ENCODE measurements at places on chromosomes 2 and 18.

DNA sequence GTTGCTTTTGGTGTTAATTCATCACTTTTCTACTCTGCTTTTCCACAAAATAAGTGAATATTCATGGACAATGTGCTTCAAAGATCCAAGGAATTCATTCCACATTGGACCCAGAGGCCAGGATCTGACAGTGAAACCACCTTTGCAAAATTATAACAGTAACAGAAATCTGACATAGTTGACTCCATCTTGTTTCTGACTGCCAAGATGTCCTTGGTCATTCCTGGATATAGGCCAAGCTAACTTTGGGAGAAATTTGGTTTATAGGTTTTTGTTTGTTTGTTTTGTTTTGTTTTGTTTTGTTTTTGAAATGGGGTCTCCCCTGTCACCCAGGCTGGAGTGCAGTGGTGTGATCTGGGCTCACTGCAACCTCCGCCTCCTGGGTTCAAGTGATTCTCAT is 10.3 kb downstream of the MPPE1 start:
- no peak for DNase-seq

DNA sequence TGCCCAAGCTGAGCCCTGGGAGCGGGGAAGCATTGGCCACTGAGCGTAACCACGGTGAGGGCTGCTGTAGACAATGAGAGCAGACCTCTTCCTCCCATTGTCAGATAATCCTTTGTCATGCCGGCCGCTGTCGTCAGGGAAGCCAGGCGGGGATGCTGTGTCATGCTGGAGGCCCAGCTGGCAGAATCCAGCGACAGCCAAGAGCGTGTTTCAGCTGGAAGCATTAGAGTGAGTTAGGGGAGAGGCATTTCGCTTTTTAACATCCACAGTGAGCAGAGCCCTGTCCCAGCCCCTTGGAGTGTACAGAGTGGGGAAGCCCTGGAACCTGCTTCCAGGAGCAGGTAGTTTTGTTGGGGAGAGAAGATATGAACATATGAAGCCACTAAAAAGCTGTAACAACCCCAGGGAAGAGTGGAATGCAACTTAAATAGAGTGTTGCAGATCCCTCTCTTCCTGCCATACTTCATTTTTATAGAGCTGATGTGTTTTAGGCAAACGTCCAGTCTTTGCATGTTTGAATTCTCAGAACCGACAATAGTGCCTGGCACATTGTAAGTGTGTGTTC is 7.0 kb downstream of the CTIF start:
- peak; percentile 88 for DNase-seq

- peak; percentile 69 for DNase-seq
Measured at GRCh38 chr18:69161383-69162028, 239.2 kb upstream of the DOK6 start.

DNA sequence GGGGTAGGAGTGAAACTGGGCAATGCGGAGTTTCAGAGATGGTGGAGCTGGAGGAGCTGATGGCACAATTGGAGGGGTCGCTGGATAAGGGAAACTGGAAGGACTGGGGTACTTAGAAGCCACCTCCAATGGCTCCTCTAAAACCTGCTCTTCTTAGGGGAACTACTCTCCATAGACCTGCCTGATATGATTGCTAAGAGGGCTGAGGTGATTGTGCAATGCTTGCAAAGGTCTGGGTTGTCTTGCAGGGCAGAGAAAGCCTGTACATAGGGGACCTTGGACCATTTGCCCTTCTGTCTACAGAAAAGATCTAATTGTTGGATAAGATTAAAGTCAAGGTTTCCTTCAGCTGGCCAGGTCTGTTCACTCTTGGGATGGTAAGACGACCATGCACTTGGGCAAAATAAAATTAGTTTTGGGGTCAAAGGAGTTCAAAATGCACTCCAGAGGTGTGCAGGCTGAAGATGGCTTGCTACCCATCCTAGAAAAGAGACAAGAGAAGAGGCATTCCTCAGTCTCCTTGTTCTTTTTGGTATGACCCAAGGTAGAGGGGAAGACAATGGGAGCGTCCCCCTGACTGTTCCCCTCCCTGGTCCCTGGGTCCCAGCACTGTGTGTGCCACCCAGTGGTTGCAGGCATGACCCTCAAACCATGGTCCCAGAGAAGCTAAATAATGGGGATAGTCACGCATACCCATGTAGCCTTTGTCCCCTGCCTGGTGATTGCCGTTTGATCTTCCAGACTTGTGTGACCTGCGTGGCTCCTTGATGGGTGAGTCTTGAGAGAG is 41.1 kb downstream of the STK17B start:
- no peak for DNase-seq

DNA sequence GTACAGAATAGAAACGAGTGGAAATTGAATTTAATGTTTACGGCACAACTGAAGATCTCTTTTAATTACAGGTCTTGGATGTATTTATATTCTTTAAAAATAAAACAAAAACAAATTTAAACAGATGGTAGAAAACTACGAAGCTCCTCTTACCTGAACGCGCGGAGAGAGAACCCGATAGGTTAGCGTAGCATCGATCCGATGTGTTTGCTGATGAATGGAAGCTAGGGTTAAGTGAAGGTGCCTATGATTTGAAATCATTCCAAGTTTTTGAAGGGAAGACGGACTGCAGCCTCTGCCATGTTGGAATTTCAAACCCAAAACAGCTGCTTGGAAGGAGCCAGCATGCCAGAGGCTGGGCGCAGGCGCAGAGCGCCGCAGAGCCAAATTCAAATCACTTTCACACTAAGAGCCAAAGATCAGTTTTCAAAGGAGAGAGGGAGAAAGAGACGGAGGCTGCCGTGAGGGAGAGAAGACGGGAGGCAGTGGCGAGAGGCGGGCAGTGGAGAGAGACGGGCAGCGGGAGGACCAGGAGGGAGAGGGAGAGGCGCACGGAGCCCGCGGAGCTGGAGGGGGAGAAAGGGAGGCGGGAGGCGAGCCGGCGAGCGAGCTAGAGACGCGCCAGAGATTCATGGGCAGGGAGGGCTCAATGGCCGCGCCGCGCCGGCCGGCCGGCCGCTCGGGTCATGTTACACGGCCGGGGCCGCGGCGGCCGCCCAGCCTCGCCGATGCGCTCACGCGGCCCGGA is at the start of gene FIGN:
TSS of gene FIGN (minus strand) at position 324 of the 748 bp plus-strand sequence. CDS start 1,081 bp downstream, outside the sequence.
- DNase-seq: peak; percentile 92

DNA sequence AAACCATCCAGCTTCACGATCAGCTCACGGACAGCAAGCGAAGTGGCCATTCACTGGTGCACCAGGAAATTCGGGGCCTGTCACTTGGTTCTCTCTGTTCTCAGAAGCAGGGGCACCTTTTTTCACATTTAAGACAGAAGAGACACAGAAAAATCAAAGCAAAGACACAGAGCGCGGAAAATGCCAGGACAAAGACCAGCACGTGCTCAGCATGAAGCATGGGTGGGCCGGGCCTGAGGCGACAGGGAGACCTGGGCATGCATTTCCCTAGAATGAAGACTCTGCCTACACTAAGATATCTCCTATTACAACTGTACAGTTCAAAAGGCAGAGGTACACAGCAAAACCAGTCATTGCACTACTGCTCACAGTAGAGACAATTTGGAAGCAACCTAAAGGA is 117.4 kb upstream of the ID2 start:
- no peak for DNase-seq

GRCh38 chr2:171490577-171490976 is 31.7 kb upstream of the CYBRD1 start:
- no peak for DNase-seq

DNA sequence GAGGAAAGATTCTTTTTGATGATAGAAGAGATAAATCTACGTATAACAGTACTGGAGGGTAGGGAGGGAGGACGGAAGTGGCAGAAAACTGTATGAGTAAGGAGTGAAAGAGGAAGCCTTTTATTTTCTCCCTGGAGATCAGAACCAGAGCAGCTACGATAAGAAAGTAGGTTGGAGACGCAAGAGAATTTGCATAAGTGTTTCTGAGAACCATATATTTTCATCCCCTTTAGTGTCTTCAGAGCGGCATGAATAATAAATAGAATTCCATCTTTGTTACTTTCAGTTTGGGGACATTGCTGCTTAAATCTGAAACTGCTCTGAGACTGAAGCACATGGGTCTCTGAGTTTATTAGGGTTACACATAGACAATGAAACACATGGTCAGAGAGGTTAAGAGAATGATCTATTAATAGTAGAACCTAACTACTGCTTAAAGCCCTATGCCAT is 230.2 kb upstream of the TNP1 start:
- peak; percentile 26 for DNase-seq

DNA sequence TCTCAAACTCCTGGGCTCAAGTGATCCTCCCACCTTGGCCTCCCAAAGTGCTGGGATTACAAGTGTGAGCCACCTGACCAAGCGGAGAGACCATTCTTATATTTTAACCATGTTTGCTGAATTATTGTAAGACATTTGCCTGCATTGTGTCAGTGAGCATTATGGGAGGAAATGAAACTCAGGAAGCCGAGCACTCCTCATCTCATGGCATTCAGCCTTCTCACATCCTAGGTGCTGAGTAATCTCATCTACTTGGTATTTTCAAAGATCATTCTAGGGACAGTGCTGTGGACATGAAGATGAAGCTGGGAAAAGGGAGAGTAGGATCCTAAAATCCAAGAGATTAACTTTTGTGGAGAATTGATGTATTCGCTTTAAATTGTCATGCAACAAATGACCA is 66.1 kb downstream of the NAPG start:
- no peak for DNase-seq

DNA sequence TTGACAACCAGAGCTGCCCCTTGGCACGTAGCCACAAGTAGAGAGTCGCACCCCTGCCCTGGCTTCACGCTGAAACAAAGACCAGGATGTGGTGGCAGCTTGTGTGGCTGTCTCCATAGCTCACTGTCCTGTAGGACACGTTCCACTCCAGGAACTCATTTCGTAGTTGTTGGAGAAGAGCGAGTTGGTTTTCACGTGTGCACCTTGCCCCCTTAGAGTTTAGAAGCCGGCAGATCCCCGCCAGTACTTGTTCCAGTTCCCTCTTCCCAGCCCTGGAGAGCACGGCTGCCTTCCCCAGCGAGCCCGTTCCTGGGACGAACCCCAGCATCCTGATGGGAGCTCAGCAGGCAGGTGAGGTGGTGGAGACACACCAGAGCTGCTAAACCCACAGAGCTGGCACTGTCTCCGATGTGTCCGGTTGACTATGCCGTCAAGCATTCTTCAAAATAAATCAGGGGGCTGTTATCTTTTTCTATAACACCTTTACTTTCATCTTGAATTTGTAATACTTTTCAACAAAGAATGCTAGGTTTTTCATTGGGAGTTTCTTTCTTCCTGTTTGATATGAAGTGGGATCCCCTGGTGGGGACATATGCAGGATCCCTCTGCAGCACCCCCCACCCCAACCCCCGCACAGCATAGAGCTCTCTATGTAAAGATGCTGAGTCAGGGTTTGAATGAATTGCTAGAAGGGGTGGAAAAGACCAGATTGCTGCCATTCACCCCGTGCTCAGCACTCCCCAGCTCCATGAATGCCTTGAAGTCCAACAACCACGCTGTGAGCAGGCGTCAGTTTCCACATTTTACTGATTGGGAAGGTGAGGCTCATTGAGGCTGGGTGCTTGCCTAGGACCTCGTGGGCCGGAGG is 44.5 kb downstream of the GREB1 start:
- no peak for DNase-seq

DNA sequence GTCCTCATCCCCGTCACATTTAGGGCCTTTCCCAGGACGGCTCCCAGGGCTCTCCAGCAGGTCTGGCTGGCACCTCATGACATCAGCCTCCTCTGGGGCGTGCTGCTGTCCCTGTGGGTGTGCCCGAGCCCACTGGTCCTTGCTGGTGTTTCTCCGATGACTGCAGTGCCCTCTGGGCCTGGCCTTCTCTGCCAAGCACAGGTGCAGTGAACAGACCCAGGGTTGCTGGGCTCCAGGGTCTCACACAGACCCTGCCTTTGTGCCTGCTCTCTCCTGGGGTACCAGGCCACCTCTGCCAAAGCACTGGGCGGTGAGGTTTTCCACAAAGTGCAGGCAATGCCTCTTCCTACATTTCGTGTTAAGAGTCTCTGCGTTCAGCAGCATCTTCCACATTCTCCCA is 246.1 kb downstream of the ACKR3 start:
- DNase-seq: no peak

- DNase-seq: peak; percentile 21
Measured at GRCh38 chr2:19408592-19408991, 50.2 kb upstream of the OSR1 start.

DNA sequence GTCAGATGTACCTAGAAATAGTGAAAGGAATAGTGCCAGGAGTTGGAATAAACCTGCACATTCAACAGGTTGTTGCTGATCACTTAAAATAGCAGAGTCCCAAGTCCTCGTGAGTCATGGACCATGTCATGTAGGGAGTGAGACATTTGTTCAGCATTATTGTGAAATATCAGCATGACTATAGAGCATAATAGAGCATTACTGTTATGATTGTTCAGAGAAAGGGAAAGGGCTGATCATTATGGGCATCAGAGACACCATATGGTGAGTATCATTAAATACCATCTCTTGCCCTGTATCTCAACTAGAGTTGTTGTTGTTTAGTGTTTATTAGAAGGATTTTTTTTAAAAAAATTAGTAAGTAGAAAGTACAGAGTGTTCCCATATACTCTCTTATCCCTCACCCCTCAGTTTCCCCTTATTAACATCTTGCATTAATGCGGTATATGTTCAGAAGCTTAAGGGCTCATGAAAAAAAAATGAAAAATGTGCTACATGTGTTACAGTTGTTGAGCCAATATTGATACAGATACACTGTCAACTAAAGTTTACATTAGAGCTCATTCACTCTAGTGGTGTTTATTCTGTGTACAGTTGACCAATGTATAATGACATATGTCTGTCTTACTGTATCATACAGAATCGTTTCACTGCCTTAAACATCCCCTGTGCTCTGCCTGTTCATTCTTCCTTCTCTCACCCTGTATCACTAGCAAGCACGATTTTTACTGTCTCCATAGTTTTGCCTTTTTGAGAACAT is 5.7 kb downstream of the ELAC1 start:
- DNase-seq: peak; percentile 57

DNA sequence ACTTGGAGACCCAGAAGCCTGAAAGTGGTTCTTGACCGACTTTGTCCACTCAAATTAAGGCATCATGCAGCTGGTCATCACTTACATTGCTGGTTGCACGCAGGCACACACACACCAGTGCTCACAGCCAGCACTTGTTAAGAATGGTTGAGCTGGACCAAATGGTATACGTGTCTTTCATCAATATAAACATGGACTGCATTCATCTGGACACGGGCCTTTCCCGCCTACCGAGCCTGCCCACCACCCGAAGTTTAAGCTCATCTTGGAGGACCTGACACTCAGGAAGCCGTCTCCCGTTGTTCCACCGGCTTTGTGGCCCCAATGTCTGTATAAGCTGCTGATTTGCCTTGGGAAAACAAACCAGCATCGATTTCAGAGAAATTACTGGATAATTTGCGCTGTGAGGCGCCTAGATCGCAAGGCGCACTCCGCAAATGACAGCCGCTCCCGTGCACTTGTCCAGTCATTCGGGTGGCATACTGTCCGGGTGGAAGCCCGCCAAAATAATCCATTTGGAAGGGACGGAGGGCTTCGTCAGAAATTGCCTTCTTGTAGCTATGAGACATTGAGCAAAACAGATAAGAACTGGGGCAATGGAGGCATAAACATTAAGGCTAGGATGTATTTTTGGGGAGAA is 40.1 kb upstream of the AKAIN1 start:
- peak; percentile 13 for DNase-seq

Measured in AG10803 (cell line).